T1000 (cell line): ENCODE measurements at places on chromosomes 13 and 19.

GRCh38 chr13:43316946-43317353 is 293.6 kb downstream of the DNAJC15 start:
- no peak for DNase-seq

DNA sequence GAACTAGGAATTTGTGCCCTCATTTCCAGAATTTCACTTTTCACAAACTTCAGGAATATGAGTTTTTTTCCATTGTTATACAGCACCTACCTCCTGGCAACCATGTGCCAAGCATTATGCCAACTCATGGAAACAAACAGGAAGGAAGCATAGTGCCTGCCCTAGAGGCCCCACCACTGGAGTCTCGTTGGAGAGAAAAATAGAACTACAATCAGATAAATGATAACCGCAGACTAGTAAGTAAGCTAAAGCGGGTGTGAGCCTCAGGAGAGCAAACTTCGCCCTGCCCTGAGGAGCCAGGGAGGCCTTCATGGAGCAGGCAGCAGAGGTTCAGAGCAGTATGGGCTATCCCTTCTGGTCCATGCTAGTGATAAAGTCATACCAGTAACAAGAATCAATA is 75.9 kb downstream of the FRY start:
- no peak for DNase-seq

DNA sequence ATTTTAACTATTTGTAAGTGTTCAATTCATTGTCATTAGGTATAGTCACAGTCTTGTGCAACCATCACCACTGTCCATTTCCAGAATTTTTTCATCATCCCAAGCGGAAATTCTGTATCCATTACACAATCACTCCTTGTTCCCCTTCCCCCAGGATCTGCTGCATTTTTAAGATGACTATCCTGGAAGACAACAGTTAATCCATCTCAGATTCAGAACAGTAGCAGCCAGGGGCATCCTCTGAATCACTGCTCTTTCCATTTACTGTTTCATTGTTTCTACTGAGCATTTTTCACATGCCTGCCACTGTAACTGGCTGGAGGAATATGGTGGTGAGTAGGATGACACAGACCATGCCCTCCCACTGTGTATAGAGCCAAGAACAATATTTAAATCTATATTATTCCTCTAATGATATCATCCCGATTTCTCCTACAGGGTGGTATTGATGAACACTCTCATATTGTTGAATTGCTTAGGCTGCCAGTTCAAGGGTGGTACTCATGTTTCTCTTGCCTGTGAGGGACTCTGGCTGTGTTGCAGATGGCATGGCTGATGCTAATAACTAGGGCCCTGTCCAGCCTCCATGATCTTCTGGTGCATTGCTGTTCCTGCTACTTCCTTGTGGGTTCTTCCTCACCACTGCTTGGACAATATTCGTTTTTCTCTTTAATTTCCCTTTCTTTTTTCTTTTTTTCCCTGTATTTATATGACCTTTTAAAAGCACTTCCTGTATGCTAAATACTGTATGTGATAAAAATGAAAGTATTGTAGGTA is 59.0 kb downstream of the WDFY2 start:
- DNase-seq, result peak; percentile 14

- DNase-seq, result no peak
Observed at GRCh38 chr19:48752496-48753365, at the start of gene FUT1. Gene FUT1, minus strand, starts transcription at chr19:48752641. Its CDS starts 1,360 bp downstream, at chr19:48751281.

DNA sequence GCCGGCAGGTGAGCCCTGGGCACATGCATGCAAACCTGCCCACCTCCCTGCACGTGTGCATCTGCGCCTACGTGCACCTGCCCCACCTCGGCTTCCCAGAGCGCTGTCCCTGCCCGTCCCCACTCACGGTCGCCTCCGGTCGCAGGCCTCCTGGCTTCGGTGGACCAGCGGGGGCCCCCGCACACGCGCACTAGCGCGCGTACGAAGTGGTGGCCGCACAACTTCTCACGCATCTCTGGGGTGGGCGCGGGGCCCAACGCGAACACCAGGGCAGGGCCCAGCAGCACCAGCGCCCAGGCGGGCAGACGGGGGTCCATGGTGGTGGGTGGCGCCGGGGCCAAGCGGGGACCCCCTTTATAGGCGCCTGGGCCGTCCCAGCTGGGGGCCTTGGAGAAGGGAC is at the start of gene INSL3:
TSS of gene INSL3 (minus strand) at position 330 of the 400 bp plus-strand sequence. CDS start at position 317, 13 bp downstream.
- no peak for DNase-seq

GRCh38 chr19:11530432-11530831 is 1.5 kb upstream of the ECSIT start:
- DNase-seq, result peak; percentile 44

DNA sequence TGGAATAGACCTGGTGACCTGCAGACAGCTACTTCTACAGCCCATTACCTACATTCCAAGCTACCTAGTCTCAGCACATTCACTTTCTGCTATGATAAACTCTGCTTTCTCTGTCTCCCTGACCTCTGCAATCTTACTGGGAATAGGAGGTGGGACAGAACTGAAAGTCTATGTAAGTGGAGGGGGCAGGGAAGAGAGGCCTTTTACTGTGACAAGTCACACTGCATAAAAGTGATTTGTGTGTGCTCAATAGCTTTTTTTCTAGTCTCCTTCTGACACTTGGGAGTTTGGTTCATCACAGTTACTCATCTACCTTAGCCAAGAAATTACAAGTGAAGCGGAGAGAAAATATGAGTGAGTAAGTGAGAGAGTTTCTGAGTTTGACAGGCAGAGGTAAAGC is 322.4 kb downstream of the OLFM4 start:
- no peak for DNase-seq

- DNase-seq, result no peak
Observed at GRCh38 chr13:75881109-75881775, 245.1 kb downstream of the LMO7 start.

- DNase-seq, result no peak
Observed at GRCh38 chr19:19943848-19944582, 43.3 kb downstream of the ZNF93 start.

GRCh38 chr19:42172261-42172660 is 40.0 kb upstream of the POU2F2 start:
- no peak for DNase-seq

- no peak for DNase-seq
Observed at GRCh38 chr13:91520952-91521351, 122.5 kb downstream of the GPC5 start.

GRCh38 chr19:34282611-34283519 is 28.5 kb downstream of the GARRE1 start:
- DNase-seq, result no peak

- no peak for DNase-seq
Observed at GRCh38 chr13:111943229-111943795, 123.6 kb upstream of the SOX1 start.

DNA sequence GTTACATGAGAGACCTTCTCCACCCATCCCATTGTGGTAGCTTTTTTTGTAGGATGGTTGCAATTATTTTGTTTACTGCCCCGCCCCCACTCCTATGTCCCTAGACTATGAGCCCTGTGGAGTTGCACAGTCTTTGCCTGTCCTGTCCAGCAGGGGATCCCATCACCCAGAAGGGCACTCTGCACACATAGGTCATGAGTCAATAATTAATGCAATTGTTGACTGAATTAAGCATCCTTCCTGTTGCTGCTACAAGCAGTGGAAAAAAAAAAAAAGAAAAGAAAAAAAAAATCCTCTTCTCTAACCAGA is 14.2 kb downstream of the C19orf81 start:
- DNase-seq, result no peak

DNA sequence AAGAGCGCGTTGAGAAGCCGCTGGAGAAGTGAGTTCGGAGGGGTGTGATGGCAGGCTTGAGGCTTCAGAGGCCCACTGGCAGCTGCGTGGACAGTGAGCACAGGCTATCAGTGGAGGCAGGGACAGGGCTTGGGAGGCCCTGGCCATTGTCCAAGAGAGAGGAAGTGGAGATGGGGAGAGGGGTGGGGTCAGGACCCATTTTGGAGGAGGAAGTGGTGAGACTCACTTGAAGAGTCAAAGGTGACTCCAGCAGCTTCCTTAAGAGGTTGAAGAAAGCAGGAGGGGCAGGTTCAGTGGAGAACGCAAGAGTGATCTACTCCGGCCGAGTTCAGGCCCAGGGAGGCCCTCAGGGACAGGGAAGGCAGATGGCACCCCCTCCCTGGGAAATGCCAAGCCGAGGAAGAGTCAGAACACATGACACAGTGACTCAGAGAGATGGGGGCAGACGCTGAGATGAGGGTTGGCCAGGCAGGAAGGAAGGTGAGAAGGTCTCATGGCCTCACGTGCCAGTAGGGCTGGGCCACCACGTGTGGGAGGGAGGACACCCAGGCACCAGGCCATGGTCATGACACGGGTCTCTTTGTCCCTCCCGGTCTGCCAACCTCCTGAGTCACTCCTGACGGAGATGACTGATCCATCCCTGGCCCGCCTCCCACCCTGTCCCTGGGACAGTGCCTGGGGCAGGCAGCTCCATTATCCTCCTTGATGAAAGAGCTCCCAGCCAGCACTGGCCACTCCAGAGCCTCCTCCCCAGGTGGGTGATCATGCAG is 10.1 kb upstream of the CD22 start:
- peak; percentile 92 for DNase-seq

DNA sequence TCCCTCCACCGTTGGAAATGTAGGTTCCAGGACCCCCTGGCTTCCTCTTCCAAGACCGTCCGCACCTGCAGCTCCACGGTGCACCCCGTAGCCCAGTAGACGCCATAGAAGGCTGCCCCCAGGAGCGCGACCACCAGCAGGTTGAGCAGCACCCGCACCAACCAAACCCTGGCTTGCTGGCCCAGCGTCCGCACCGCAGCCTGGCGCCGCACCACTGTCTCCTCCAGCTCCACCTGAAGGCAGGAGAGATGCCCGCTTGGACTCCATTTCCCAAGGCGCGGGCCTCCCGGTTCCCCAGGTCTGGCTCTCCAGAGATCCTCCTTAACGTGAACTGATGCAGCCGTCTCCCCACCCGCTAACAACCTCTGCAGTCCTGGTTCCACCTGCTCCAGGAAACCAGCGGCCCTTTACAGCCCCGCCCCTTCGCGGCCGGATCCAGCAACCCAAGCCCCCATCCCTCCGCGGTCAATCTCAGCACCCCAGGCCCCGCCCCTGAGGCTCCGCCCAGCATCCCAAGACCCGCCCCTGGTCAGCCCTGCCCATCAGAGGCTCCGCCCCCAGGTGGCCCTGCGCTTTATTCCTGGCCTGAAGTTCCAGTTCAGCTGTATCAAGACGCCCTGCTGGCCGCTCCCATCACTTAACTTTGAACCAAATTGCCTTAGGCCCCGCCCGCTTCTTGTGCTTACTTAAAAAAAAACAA is 5.0 kb upstream of the LENG1 start:
- DNase-seq, result peak; percentile 49

DNA sequence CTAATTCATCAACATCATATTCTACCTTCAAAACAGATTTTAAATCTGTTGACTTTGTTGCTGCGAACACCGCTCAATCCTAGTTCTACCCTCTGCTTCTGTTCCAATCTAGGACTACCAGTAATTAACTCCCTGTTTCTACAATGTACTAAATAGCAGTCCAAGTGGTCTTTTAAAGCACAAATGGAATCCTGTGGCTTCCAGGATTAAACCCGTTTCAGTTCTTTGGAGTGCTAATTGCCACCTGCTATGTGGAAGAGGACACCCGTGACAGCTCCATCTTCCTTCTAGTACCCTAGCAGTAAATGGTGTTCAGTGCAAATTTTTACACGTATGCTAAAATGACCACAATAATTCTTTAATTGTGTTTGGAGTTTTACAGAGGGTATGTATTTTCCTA is 232.1 kb downstream of the TDRD3 start:
- DNase-seq, result no peak

- no peak for DNase-seq
Observed at GRCh38 chr13:112726016-112726767, 36.4 kb downstream of the ATP11A start.

DNA sequence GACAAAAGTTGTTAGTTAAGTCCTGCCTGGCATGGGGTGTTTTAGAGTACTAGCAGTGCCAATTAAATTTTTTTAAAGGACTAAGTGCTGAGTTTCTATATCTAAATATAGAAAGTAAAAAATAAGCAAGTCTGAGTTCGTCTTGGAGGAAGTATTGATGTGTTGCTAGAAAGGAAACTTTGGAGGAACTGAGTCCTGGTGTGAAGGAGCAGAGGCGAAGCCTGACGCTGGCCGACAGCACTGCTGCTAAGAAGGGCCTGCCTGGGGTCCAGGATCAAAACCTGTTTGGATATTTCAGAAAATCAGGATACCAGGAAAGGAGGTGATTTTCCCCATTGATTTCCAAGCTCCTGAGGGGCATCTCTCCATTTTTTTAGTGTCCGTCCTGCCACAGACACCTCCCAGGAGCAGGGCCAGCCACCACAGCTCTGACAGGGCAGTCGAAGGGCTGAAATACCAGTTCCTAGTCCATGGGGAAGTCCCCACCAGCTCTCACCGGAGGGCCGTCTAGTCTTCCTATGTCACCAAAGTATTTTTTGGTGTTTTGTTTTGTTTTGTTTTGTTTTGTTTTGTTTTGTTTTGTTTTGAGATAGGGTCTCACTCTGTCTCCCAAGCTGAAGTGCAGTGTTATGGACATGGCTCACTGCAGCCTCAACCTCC is 38.2 kb upstream of the NPAS1 start:
- no peak for DNase-seq

- no peak for DNase-seq
Observed at GRCh38 chr19:15328312-15328711, 4.0 kb downstream of the BRD4 start.
